ENCODE measurements at places on chromosomes 2 and 18.

DNA sequence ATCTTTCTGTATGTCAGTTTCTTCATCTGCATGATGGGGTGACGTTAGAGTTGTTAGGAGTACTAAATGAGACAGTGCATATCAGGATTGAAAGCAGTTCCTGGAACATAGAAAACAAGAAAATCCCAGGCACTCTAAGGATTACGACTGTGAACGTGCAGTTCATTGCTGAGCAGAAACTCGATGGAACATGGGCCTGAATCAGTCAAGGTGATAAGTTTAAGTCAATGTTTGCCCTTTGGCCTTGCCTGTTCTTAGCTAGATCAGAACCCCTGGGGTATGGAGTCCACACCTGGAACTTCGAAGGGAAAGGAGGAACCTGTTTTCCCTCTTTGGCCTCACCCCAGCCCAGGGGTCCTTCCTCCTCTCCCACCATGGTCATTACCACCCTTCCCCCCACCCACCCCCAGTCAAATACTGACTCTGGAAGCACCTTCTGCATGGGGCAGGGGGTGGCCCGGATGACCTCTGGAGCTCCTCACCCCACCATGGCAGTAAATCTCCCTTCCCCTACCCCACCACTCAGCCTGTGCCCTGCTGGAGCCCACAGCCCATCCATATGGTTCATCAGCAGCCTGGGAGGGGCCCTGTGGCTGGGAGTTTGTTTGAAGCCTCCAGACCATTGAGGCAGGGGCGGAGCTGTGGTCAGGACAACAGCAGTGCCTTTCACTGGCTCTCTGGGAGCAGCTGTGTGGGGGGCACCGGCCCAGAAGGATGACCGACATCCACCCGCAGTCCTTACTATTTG, 164.1 kb downstream of the SMAD7 start:
- no peaks in the 10 kb centered on the region for H3K36me3 ChIP-seq
- no peaks in the 10 kb centered on the region for H3K27me3 ChIP-seq

DNA sequence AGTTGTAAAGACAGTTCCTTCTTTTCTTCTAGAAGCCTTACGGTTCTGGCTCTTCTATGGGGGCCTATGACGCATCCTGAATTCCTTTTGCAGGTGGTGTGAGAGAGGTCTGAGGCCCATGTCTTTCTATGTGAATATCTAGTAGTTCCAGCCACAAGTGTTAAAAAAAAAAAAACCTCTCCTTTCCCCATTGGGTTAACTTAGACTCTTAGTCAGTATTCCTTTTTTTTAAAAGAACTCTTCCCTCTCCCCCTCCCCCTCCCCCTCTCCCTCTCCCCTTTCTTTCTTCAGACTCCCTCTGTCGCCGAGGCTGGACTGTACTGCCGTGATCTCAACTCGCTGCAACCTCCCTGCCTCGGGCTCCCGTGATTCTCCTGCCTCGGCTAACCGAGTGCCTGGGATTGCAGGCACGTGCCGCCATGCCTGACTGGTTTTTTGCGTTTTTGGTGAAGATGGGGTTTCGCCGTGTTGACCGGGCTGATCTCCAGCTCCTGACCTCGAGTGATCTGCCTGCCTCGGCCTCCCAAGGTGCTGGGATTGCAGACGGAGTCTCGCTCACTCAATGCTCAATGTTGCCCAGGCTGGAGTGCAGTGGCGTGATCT, 11.4 kb upstream of the CIDEA start:
- H3K27ac ChIP-seq, result no peak overlapping the region
- DNase-seq, result no peak
- H3K36me3 ChIP-seq, result no peaks in the 10 kb centered on the region
- no peak overlapping the region for H3K4me3 ChIP-seq

- no peak overlapping the region for H3K27ac ChIP-seq
- DNase-seq, result no peak
- H3K4me1 ChIP-seq, result peaks cover 33% of the 10 kb centered on the region
- no peak overlapping the region for H3K4me3 ChIP-seq
- H3K27me3 ChIP-seq, result peaks cover 15% of the 10 kb centered on the region
Measured at GRCh38 chr2:20421336-20421987, 25.4 kb upstream of the RHOB start.

- no peak overlapping the region for H3K4me3 ChIP-seq
- peaks cover 3% of the 10 kb centered on the region for H3K27me3 ChIP-seq
- H3K36me3 ChIP-seq, result no peaks in the 10 kb centered on the region
- DNase-seq, result no peak
- H3K27ac ChIP-seq, result no peak overlapping the region
- H3K4me1 ChIP-seq, result no peaks in the 10 kb centered on the region
Measured at GRCh38 chr2:67453310-67453709, 56.2 kb downstream of the ETAA1 start.

- no peak overlapping the region for H3K27ac ChIP-seq
- no peak for DNase-seq
- no peaks in the 10 kb centered on the region for H3K27me3 ChIP-seq
- peaks cover 3% of the 10 kb centered on the region for H3K36me3 ChIP-seq
- H3K4me3 ChIP-seq, result no peak overlapping the region
Measured at GRCh38 chr2:109029490-109030201, 40.6 kb upstream of the EDAR start.
